ENCODE measurements at places on chromosomes 3 and 15. TPM values are rescaled to one million over a fixed set of nuclear protein-coding genes. Genes with fewer than 3 reads are reported as not detected.

DNA sequence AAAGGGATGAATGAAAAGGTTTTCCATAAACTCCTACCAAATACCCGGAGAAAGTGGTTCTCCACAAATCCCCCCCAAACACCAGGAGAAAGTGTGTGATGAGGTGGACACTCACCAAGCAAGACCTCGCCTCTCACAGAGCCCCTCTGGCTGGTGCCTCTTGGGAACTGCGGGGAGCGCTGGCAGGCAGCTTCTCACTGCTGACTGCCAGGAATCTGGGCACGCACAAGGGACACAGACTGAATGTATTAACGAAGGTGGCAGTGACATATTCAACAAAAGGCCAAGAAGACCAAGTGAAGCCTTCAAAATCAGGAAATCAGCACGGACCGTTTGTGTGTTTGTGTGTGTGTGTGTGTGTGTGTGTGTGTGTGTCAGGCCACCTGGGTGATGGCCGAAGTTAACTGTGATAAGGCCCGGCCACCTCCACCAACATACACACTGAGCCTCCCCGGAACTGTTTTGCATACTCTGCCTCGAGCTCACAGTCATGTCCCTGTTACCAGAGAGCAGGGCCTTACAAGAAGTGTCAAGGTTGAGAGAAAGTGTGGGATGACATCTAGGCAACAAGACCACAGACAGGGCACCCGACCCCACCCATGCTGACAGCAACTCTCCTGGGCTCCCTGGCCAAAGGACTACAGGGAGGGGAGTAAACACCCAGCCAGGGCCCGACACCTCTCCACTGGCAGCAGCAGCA lies 18.0 kb downstream of the ATP10A start:
- no peak for DNase-seq

DNA sequence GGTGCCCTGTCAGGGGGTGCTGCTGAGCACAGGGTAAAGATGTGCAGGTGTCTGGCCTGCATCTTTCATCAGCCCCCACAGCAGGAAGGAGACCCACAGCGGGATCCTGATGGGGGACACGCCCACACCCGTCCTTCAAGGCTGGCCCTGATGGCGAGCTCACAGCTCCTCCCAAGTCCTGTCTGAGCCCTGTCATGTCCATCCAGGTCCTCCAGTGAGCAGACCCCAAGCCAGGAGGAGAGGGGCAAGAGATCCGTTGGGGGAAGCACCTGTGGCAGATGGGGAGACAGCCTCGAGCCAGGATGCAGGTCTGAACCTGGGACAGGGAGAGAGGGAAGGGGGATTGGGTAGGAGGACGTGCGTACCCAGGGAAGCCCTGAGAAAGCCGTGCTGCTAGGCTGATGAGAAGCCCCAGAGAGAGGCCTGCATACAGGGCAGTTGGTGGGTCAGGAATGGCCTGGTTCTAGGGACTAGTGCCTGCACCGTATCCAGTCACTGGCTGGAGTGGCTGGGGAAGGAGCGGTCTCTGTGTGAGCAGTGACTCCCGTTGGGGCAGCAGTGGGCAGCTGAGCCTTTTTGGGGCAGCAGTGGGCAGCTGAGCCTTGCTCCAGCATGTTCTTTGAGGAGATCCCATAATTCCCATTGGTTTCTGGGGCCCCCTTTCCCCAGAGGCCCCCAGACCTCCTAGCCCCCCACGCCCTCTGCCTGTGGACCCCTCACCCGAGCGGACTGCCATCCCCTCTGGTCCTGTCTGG lies 133.3 kb upstream of the MEF2A start:
- DNase-seq = peak; percentile 37

GRCh38 chr15:36428102-36428845 lies 151.2 kb upstream of the CDIN1 start:
- DNase-seq = no peak

SLC9C1 gene
- total RNA-seq = 0.29 TPM

- no peak for DNase-seq
These were observed 8.1 kb upstream of the LRRC2 start for GRCh38 chr3:46574243-46574646.

- no peak for DNase-seq
These were observed 212.5 kb upstream of the FEZF2 start for GRCh38 chr3:62585861-62586260.

LAMB2 gene
- total RNA-seq = 707 TPM

GRCh38 chr3:140251678-140252077 lies 316.7 kb downstream of the CLSTN2 start:
- DNase-seq = no peak

IL1RAP gene
- total RNA-seq = 19.1 TPM

DNA sequence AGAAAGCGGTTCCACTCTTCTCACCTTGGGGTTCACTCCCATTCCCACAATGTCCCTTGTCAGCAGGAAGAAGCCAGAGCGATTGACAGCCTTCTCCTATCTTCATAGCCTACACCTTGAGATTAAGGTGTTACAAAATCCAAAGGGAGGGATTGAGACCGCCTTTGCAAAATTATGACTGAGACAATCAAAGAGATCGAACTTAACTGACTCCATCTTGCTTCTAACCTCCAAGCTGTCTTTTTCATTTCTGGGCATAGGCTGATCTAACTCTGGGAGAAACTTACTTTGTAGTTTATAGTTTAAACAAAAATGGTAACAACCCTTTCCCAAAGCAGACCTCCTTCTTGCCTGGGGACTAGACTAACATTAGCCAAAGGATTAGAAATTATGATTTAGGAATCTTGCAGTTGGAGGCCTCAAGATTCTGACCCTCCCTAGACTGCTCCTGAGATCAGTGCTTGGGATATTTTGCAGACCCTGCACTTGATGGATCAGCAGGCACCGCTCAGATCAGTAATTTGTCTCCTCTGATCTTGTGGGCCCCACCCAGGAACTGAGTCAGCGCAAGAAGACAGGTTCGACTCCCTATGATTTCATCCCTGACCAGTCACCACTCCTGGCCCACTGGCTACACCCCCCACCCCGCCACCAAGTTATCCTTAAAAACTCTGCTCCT lies 40.0 kb downstream of the PAQR5 start:
- no peak for DNase-seq

- DNase-seq = no peak
These were observed 302.1 kb downstream of the NSUN3 start for GRCh38 chr3:94365006-94365405.

GRCh38 chr3:184566441-184567414 lies 5.1 kb downstream of the EPHB3 start:
- DNase-seq = peak; percentile 61

DNA sequence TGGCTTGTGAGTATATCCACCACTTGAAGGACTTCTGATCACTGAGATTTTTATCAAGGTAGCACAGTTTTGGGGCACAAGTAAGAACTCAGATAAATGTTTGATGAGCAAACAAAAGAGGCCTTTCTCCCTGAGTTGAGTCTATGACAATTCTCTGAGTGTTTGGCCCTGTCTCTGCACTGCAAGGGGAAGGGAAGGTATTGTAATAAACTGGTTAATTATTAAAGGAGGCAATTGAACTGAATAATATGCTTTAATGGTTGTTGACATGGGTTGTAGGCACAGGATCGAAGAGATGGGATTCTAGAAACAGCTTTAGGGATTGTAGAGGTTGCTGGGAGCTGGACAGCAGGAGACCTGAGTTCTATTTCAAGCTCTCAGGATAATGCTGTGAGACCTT lies 95.0 kb upstream of the MRPL3 start:
- no peak for DNase-seq

GRCh38 chr3:37943631-37944314 lies 46.8 kb upstream of the VILL start:
- no peak for DNase-seq

AQP9 gene
- total RNA-seq = 7.9 TPM

DNA sequence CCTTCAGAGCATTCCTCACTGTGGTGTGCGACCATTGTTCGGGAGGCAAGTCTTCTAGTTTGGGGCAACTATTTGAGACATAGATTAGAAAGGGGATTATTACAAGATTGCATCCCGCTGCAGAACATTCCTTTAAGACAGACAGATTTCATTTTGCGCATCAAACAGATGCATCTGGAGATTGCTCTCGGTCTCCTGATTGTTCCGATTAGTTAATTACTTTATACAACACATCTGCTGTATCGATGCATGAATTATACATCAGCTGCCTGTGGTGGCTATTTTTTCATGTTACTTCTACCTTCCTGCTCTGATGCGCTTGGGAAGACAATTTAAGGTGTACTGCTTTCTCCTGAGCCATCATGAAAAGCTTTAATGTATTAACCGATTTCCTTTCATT lies 10.0 kb downstream of the SATB1 start:
- DNase-seq = no peak

DNA sequence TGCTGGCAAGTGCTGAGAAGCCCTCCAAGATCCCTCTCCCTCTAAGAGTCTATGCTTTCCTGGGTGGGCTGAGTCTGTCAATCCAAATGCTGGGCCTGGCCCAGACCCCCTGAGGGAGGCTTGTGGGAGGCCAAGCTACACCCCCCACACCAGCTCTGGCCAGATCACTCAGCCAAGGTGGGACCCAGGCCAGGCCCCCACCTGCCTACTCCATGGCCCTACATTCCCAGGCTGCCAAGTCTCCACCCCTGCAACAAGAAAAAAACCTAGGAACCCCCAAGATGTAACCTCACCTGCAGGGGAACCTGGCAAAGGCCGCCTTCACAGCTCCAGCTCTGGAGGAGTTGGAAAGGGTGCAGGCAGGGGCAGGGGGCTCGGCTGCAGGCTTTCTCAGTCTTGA lies 109.1 kb downstream of the CHSY1 start:
- peak; percentile 25 for DNase-seq

- DNase-seq = no peak
These were observed 785 bp downstream of the MFSD1 start for GRCh38 chr3:158802409-158803268.

PLSCR5 gene
- total RNA-seq = not detected

- no peak for DNase-seq
These were observed 22.0 kb downstream of the TGFBR2 start for GRCh38 chr3:30628205-30628900.
